Cerebellum (tissue), 4 donors: ENCODE measurements at places on chromosomes 4 and X. TPM values are rescaled to one million over a fixed set of nuclear protein-coding genes. Genes with fewer than 3 reads are reported as not detected.
A peak's percentile ranks its signal among the peaks of the same experiment; 100 is the strongest.

CCDC158 gene
- 4.3 TPM for total RNA-seq

CORIN gene
- 12.9 TPM for total RNA-seq

- no peak for DNase-seq
These were observed 217.4 kb upstream of the PITX2 start for GRCh38 chr4:110840221-110840654.

DNA sequence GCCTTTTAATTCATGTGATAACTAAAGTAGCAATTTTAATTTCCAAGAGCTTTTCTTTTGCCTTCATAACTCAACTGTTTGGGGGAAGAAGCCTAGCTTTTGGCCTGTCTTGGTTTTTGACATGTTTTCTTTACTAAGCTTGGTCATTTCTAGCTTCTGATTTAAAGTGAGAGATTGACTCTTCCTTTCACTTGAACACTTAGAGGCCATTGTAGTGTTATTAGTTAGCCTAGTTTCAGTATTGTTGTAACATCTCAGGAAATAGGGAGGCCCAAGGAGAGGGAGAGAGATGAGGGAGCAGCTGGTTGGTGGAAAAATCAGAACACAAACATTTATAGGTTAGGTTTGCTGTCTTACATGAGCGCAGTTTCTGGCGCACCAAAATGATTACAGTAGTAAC lies 44.8 kb downstream of the DCLK2 start:
- no peak for DNase-seq

DNA sequence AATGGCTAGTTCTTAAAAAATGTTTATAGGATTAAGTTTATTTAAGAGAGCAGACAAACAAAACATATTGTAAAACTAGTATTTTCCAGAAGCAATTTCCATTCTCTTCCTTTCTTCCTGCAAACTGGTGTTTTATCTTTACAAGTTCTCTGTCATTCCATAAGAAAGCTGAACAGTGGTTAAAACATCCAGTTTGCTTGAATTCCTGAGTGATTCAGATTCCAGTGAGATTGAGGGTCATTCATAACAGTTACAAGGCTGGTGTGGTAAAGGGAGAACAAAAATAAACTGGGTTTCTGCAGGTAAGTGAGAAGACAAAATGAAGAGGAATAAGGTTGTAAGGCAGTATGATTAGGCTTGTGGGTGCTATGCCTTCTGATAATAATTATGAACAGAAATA lies 544.8 kb upstream of the DIPK2B start:
- DNase-seq = no peak

- DNase-seq = no peak
These were observed 317.0 kb upstream of the CXXC4 start for GRCh38 chr4:104811727-104812126.

GRCh38 chrX:129777218-129778030 lies 2.3 kb upstream of the SASH3 start:
- DNase-seq = no peak

GRCh38 chr4:23485801-23486200 lies 404.0 kb downstream of the PPARGC1A start:
- DNase-seq = no peak

DNA sequence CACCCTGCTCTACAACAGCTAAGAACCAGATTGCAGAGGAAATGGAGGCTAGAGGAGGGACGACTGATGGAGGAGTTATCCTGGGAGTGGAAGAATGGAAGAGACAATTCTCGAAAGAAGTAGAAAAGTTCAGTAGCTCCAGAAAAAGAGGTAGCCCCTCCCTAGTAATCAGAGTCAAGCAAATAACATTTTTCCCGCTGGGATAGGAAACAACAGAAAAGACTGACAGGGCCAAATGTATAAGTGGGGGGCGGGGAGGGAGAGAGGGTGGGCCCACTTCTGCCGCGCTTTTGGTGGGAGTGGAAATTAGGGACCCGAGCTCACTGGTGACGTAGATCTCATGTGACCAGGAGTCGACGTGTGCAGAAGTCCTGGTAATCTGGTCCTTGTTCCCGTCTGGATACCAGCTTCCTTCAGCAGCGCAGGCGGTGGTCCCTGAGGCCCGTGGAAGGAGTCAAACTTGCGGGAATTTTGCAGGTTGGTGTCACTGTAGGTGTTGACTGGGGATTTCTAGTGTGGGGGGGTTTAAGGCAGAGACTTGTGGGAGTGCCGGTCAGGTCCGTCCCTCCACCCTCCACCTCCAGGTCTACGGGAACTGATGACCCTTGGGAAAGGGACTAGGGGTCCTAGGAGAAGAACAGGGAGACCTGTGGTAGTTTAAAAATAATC lies at the start of gene TCEAL9:
Gene TCEAL9, plus strand, starts transcription at position 377 of the 669 bp plus-strand sequence. CDS start 1,179 bp downstream, outside the sequence.
- DNase-seq = peak; percentile 64

DNA sequence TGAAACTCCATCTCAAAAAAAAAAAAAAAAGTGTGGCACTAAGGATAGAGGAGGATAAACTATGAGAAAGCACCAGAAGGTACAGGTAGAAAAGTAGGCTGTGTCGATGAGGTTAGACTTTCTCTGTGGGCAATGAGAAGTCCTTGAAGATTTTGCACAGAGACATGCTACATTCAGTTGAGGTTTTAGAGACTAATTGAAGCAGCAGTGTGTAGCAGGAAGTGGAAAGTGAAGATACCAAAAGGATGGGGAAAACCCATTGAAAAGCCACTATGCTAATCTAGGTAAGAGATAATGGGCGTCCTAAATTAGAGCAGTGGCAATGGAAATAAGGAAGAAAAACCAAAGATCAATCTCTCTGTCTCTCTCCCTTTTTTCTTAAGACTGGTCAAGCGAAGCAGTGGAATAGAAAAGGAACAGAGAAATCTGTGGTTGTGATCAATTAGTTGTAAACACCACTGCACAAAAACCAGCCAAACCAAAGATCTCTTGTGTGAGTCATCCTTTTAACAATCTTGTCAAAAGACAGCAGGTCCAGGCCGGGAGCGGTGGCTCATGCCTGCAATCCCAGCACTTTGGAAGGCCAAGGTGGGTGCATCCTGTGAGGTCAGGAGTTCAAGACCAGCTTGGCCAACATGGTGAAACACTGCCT lies 3.5 kb downstream of the SPINK2 start:
- no peak for DNase-seq

GRCh38 chr4:145061318-145061920 lies 36.6 kb downstream of the ANAPC10 start:
- peak; percentile 16 for DNase-seq
